ENCODE measurements at places on chromosomes 2 and 18. TPM values are rescaled to one million over a fixed set of nuclear protein-coding genes. Genes with fewer than 3 reads are reported as not detected.

The IL1RL2 gene
- total RNA-seq: not detected

DNA sequence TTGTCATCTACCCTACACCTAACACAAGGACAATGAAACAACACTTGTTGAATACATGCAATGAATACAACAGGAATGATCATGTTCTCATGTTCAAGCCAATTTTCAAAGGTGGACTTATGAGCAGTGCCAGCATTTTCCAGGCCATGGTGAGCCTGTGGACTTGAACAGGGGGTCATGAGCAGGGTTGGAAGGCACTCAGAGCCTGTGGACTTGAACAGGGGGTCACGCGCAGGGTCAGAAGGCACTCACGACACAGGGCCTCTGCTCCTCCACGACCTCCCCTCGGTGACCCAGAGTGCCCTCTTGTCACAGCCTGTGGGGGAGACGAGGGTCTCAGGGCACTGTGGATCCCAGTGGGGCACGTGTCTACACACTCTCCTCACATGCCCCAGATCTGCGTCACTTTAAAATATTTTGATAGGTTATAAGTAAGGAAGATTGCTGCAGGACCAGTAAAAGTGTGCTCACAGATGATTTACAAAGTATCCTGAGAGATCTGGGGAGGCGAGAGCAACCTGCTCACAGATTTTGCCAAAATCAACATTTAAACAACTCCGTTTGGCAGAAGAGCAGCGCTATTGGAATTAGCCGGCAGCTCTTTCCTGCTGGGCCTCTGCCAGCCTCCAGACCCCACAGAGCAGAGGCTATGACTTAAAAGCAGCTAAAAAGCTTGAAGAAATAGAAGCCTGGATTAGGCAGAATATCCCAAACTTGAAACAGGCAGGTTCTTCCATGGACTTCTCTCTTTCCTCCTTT is 121.9 kb downstream of the TMEM18 start:
- no peak for DNase-seq

The FER1L5 gene
- total RNA-seq: not detected

DNA sequence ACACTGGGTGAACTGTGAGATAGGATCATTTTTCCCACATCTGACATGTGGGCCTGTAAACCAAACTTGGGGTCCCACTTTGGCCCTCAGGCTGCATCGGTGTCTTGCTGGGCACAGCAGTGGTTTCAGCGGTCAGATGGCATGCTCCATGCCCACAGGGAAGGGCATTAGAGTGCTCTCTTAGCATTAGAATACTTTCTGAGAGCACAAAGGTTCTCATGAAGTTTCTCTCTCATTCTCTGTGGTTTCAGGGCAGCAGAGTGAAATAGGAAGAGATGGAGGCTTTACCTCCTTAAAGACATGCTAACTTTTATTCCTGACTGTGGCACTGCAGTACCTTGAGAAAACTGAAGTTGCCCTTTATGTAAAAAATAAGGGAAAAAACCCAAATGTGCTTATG is 36.6 kb upstream of the GATA6 start:
- DNase-seq: no peak

The NAT8 gene
- total RNA-seq: not detected

Data from activated naive CD8-positive, alpha-beta T cell treated with anti-CD3 and anti-CD28 coated beads for 36 hours (primary cell).